ENCODE measurements at places on chromosomes 3 and 15. TPM values are rescaled to one million over a fixed set of nuclear protein-coding genes. Genes with fewer than 3 reads are reported as not detected.

- DNase-seq, result no peak
Measured at GRCh38 chr3:188583341-188584161, 429.6 kb downstream of the LPP start.

- no peak for DNase-seq
Measured at GRCh38 chr3:51958603-51959521, 3.7 kb downstream of the GPR62 start.

- DNase-seq, result peak; percentile 23
Measured at GRCh38 chr15:53693729-53694475, 65.6 kb downstream of the WDR72 start.

- no peak for DNase-seq
Measured at GRCh38 chr3:41178576-41178975, 20.7 kb upstream of the CTNNB1 start.

CILP gene
- 0.02 TPM for total RNA-seq

DNA sequence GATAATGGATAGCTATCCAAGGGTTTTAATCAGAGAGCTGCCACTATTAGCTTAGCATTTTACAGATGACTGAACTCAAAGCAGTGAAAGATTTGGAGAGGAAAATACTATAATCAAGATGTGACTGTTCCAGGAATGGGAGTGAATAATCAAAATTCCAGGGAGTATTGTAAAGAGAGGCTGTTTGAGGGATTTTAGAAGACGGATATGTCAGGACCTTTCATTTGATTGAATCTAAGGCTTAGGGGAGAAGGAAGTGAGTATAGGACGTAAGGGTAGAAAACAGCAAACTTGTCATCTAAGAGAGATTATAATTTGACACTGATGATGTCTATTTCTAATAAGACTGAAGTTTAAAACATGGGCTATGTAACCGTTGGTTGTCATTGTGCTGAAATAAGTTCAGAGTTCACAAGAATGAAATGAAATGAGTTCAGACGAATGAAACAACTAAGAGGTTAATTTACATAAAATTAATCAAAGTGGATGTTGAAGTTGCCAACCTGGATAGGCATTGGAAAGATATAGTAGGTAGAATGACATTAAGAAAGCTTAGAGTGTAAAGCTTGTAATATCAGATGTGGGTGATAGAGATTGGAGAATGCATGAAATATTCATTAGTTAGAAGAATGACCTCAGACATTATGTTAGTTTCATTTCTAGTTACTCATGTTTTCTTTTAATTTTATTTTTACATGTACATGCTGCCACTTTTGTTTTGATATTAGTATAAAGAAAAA, 842.8 kb downstream of the SI start:
- no peak for DNase-seq

DNA sequence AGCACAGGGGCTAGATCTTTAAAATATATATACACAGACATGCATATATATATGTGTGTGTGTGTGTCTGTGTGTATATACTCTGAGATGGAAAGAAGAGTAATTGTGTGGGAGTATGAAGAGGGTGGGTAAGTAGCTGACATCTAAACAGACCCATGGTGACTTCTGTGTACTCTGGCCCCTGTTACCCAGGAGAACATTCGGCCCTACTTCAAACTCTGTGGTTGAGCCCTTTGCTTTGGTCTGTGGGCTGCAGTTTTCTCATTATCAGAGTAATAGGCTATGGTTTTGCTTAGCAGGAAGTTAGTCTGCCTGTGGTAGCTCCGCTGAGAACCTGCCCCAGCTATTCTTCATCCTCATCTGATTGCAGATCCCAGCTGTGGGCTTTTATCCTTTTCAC, 141.4 kb downstream of the RBPMS2 start:
- DNase-seq, result no peak

DNA sequence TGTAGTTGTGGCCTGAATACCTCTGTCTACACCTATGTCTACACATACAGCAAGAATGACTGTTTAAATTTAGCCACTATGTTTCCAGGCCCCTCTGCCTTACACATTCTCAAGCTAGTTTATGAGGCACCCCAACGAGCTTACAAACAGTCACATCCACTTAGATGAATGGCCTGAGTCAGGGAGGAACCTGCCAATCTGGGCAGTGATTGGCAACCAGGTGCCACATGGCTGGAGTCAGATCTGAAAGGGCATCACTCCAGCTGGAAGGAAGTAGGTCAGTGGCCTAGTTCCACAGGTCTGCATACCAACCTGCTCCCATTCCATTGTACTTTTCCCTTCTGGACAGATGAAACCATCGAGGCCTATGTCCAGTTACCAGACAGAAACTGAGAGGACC, 136.3 kb downstream of the FOXP1 start:
- no peak for DNase-seq

DNA sequence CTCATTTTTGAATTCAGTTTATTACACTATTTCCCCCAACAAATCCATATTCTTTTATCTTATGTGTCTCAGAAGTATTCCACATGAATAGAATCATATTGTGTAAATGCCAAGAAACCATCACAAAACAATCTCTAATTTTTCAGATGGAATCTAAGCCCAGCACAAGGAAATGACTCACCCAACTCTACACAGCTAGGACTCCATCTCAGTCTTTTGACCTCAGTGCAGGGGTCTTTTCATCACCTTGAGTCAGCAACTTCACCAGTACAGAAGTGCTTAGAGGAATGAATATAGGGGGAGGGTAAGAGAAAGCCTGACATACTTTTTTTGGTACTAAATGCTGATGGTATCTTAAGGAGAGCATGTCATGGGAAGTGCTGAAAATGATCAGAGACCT, 169.3 kb upstream of the LRRN1 start:
- no peak for DNase-seq

PRR20G gene
- total RNA-seq, result not detected

GOLGA6D gene
- not detected for total RNA-seq

PSTPIP1 gene
- 0.19 TPM for total RNA-seq

DNA sequence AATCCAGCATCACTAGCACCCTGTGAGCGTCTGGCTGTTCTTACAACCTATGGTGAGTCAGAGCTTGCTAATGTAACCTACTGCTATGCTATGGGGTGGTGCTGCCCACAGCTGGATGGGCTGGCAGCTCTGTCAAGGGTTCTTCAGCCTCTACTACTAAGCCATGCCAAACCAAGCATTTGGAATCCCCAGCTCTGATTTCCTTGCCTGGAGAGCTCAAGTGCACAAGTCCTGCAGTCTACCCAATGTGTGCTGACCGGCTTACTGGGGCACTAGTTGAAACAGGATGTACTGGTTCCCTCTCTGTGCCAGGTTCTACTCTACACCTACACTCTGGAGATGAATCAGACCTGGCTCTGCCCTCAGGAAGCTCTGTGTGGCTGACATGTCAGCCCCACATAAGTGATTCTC, 4.2 kb downstream of the TEX264 start:
- DNase-seq, result no peak

RTP3 gene
- total RNA-seq, result 0.41 TPM
